ENCODE measurements at places on chromosomes 7 and 10. TPM values are rescaled to one million over a fixed set of nuclear protein-coding genes. Genes with fewer than 3 reads are reported as not detected.

AOAH gene
- total RNA-seq = not detected

COBL gene
- 4.7 TPM for total RNA-seq

OR2A12 gene
- not detected for total RNA-seq

CLEC5A gene
- total RNA-seq = not detected

BEND7 gene
- total RNA-seq = 12.0 TPM

PRSS37 gene
- total RNA-seq = not detected

NUDT1 gene
- 89.6 TPM for total RNA-seq

GRB10 gene
- 72.2 TPM for total RNA-seq

HSPB1 gene
- 944 TPM for total RNA-seq

GBX1 gene
- not detected for total RNA-seq

LRRN3 gene
- total RNA-seq = 0.17 TPM

MYH16 gene
- 0.87 TPM for total RNA-seq
